ENCODE measurements at places on chromosomes 1 and 21.

DNA sequence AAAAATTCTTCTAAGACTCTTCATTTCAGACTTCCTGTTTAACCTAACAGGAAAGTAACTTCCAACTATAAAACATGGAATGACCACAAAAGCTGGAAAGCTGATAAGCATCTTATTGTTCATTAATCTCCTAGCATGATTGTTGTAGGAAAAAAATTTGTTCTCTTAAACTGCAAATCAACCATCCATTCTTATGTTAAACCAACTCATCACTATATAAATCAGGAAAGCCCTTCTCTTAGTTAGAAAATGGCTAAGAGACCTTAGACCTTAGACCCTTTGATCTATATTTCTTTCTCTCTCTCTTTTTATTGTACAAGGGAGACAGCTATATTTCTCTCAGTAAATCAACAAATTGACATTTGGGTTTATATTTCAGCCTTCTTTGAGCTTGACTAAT is 101.4 kb downstream of the UBE2U start:
- DNase-seq = no peak

DNA sequence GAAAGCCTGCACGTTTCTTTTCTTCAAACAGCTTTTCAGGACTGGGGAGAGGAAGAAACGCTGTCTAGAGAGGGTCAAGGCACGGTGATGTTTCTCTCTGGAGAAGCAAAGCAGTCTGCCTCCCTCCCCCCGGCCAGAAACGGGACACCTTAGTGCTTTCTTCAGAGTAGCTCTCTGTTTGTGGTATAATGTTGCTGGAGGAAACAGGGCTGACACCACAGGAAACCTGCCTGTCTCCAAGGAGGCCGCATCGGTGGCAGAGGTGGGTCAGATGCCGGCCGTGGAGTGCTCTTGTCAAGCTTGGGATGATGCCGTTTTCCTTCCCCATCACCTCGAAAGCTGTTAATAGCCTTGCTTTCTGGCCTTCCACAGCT is 139.4 kb downstream of the DHRS3 start:
- no peak for DNase-seq

GRCh38 chr1:218751208-218751948 is 406.2 kb downstream of the TGFB2 start:
- no peak for DNase-seq

DNA sequence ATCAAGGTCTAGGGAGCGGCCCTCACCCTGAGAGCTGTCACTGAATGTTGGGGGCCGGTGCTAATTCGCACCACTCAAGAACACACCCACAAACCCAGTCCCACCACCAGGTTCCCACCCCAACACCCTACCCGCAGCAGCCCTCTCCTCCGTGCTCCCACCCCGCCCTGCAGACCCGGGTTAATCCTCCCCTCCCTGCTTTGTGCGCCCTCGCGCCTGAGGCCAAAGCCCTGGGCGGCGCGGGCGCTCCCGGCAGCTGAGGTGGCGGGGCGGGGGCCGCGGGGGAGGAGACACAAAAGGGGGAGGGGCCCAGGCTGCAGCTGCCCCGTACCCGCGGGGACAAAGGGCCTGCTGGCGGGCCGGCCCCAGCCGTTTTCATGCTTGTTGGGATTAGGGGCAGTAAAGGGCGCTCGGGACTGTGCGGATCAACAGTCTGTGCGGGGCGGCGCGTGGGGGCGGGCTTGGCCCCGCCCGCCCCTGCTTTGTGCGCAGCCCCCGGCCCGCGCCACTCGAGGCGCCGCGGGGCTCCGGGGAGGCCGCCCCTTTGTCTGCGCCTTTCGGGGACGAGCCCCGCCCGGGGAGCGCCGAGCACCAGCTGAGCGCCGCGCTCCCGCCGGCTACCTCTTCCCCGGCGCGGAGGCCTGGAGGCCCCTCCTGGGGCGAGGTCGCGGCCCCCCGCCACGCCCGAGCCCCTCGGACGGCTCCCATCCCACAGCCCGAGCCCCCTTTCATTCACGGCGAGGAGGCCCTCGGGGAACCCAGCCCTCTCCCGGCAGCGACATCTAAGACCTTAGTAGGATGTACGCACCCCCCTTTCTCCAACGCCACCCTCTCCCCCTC is 10.9 kb downstream of the C1orf216 start:
- DNase-seq = peak; percentile 31

GRCh38 chr1:174135211-174135610 is 24.1 kb upstream of the RABGAP1L start:
- no peak for DNase-seq

DNA sequence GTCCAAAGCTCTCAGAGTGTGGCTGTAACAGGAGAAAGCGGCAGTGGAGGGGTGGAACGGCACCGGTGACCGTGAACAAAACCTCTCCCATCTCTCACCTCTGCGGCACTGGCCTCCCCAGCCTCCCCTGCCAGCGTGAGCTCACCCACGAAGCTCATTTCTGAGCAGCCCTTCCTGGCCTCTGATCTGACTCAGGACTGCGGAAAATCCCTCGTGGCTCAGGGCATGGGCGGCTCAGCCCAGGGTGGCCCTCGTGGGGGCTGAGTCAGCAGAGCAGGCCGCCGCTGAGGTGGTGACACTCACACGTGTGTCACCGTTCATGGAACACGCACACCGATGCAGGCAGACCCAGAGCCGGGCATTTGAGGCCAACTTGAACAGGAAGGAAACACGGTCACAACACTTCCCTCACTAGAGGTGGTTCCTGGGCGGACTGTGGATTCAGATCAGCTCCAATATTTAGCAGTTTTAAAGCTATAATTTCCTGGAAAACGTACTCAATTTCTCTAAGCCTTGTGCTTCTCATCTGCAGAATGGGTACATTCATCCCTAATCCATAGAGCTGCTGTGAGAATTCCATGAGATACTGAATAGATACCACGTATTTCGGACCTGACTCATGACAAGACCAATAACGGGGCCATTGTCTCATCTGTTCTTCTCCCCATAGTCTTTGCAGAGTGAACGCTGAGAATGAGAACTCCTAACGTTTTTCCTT is 115.0 kb upstream of the TMPRSS2 start:
- no peak for DNase-seq
